NCI-H1694 (cell line): ENCODE measurements at places on chromosomes 5 and 9.

- no peak for DNase-seq
Observed at GRCh38 chr5:127970081-127970480, 113.5 kb upstream of the SLC12A2 start.

- DNase-seq: no peak
Observed at GRCh38 chr9:437066-437465, 222.4 kb downstream of the DOCK8 start.

GRCh38 chr5:128684961-128685360 lies 146.9 kb upstream of the FBN2 start:
- no peak for DNase-seq

DNA sequence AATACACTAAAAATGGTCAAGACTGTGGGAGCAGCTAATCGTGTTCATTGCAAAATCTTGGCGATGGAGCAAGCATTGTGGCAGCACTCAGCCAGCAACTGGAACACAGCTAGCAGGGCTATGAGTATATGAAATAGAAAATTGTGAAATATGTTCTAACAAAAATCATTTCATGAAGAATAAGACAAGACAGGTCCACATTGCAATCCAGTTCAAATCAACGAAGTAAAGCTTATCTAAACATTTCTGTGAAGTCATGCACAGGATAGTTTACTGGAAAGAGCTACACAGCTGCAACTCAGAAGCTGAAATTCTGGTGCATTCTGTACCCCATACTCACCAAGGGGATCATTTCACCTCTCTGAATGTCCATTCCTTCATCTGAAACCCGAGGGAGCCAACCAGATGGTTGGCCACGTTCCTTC lies 5.3 kb upstream of the NFIL3 start:
- DNase-seq: no peak

DNA sequence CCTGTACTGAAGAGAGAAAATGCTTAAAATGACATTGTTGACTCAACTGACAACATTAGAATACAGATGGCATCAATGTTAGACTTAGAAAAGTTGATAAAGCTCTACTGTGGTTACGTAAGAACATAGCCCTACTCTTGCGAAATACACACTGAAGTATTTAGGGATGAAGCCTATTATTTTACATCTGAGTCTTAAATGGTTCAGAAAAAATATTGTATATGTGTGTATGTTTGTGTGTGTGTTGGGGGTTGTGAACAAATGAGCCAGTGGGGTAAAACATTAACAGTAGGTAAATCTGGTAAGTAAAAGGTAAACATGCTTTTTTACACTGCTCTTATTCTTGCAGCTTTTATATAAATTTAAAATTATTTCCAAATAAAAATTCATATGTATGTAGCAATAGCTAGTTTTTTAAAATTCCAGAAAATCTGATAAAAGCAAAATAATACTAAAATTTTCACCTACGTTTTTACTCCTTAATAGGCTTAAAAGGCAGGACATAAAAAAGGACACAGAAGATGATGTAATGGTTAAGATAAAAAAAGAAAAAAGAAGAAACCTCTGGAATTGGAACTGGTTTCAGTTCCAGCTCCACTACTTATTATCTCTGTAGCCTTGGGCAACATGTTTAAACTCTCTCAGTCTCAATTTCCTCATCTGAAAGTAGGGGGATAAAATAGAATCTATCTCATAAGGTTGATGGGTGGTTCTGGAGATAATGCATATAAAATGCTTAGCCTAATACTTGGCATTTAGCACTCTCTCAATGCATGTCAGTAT lies 44.3 kb downstream of the GARNL3 start:
- no peak for DNase-seq

DNA sequence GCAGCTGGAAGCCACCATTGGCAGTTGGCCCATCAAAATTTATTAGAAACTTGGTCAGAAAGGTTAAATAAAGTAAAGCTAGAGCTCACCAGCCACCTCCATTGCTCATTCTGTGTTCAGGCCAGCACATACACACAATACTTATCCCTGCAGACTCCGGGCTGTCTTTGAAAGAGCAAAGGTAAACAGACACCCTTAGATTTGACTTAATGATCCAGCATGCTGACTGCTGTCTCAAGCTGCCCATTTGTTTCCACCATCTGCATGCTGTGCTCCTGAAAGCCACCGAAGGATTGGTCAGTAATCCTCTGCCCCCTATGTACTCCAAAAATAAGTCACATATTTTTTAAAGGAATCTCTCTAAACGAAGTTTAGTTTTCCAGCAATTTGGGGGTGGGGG lies 1059.8 kb upstream of the DMAC1 start:
- DNase-seq: no peak

DNA sequence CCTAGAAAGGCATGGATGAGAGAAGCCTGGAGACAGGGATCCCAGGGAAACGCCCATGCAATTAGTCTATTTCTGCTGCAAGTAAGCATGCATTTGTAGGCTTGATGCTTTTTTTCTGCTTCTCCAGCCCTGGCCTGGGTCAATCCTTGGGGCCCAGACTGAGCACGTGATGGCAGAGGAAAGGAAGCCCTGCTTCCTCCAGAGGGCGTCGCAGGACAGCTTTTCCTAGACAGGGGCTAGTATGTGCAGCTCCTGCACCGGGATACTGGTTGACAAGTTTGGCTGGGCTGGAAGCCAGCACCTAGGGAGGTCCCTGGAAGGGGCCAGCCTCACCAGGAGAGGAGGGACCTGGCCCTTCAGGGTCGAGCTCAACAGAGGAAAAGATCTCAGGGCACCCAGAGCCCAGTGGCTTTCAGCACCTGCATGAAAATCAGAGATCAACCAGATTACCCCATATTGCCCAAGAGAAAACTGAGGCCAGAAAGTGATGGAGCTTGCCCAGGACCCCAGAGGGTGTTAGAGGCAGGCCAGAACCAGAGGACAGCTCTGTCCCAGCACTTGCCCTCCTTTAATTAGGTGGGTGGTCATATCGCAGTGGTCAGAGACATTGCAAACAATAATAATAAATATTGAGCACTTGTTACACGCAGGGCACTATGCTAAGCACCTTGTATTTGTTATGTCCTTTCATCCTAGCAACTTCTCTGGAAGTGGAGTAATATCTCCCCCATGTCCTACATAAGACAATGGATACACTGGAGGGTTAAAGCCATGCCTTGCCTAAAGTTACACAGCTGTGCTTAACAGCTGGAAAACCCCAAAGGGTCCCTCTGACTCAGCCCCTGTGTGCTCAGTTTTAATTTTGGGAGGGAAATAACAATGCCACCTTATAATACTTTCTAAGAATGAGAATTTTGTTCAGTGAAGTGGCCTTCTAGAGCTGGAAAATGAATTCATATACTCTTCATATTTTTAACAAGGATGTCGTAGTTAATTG lies 67.1 kb downstream of the KLF4 start:
- peak; percentile 45 for DNase-seq

GRCh38 chr5:160961761-160962160 lies 109.8 kb upstream of the ATP10B start:
- no peak for DNase-seq

DNA sequence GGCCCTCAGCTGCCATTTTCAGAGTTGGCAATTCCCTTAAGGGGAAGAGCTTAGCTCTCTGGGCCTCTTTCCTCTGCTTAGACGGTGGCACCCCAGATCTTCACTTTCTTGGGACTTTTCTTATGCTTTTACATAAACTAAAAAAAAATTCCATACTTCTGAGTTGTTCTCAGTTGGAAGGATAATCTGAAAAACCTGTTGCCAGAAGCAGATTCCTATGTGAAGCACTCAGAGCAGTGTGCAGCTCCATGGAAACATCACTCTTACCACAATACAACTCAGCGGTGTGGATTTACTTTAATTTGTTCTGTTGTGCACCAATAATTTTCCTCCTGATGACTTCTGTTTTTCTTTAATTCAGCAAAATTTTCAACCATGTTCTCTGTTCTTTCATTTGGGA lies 44.1 kb upstream of the MROH2B start:
- no peak for DNase-seq

DNA sequence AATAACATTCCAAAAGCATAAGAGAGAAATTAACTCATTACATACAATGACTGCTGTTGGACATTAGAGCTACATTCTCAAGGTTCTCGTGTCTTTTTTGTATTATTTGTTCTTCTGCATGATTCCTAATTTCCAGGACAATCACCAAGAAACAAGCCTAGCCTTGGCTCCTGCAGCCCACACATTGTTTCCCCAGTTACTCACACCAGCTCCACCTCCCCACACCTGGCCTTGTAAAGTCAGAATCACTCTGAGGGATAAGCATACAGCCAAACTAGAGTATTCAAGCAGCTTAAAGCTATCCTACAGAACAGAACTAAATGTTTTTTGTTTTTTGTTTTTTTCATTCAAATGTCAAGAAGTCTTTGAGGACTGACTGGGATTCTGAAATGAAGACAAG lies 189.2 kb downstream of the HINT1 start:
- DNase-seq: no peak

DNA sequence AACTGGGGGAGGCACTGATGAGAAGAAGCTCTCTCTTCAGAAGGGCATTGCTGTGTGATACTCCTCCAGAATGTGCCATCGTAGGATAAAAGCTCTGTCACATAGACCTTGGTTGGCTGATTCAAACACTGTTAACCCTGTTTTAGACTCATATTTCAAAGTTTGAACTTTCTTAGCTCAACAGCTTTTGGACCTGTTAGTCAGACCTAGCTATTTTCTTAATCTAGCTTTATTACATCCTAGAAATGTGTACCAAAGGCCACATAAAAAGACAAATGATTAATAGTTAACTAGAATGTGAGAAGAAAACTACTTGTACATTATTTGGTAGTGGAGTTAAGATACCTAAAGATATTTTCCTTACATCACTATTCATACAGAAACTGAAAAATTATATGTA lies 4.3 kb downstream of the RHOBTB3 start:
- no peak for DNase-seq

- DNase-seq: no peak
Observed at GRCh38 chr5:147523069-147523468, 13.2 kb upstream of the DPYSL3 start.

DNA sequence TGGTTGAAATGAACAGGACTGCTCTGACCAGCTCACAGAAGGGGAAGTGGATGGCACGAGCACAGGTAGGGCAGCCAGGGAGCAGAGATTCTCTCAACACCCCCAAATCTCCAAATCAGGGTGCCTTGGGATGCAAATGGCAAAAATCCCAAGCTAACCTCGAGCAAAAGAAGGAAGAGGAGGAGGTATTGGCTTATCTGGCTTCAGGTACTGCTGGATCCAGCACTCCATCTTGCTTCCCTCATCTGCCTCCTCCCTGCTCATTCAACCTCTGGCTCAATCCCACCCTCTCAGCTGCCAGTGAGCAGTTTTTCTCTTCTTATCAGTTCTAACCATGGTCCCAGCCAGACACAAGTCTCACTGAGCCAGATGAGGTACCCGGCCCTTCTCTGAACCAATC lies 41.6 kb upstream of the GGTA1 start:
- DNase-seq: no peak

- no peak for DNase-seq
Observed at GRCh38 chr9:83185488-83186154, 122.7 kb upstream of the RASEF start.

- no peak for DNase-seq
Observed at GRCh38 chr5:172766287-172767108, 4.5 kb downstream of the DUSP1 start.

DNA sequence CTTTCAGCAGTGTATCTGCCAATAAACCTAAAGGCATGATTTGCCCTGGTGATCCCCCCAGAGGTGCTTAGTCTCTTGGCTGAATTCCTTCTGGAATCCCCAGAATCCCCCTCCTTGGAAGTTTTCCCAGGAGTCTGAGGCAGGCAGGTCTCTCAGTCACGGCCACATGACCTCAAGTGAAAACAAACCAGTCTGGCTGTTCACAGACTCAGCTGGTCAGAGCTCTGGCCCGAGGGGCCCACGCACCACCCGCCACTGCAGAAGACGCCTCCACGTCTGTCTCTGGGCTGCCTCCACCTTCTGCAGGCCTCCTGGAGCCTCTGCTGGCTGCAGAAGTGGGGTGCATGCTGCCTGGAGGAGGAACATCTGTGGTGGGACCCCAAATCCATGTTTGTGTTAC lies 52.5 kb downstream of the HRH2 start:
- DNase-seq: no peak

DNA sequence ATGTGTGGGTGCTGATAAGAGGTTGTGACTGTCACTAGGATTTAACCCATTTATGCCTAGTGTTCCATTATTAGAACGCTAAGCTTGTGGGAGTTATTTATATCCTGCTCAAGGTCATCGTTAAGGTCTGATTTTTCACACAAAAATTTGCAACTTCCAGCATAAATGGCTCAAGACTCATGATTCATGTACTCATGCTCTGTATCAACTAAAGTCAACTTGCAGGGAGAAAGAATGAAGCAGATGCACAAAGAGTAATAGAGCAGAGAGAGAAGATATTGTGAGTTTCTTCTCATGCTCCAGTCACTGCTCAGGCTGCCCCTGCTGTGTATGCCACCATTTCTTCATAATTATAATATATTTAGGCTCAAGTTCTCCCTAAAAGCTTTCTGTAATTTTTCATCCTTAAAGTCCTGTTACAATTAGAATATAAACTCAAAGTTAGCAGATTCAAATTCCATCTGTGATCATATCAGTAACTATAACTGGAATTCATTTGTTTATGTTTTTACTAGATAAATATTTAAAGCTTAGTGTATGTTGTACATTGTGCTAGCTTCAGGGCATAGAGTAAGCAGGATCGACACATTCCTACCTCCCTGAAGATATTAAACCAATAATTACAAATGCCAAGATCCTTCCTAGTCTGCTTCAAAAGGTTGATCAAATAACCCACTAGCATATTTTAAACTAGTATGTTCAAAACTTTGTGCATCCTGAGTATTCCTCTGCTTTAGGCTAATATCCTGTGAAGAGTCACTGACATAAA lies 136.7 kb downstream of the NUDT12 start:
- no peak for DNase-seq

DNA sequence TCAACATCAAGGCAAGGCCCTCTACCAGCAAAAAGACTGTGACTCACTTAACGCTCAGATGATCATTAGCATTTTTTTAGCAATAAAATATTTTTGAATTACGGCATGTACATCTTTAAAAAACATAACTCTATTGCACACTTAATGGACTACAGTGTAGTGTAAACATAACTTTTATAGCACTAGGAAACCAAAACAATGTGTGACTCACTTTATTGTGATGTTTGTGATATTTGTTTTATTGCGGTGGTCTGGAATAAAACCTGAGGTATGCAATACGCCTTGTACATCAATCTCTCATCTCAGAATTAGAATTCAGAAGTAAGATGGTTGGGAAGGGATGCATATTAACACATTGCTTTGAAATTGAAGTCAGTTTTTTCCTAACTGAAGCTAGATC lies 106.9 kb upstream of the PTCH1 start:
- no peak for DNase-seq

DNA sequence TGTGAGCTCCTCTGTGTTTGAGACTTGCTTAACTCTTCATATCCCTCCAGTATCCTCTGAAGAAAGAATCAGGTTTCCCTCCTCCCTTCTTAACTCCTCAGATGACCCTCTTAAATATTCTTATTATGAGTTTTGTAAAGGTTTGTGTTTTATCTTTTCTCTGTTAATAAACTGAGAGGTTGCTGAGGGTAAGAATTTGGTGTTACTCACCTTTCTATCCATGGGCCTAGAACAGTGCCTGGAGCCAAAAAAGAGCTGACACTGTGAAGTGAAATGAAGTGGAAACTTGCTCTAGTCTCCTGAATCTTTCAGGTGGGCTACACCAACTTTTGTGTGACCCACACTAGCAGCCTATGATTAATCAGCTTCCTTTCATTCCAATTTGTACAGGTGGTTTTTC lies 208.4 kb downstream of the CSNK1G3 start:
- no peak for DNase-seq

- DNase-seq: no peak
Observed at GRCh38 chr9:22911632-22912031, 465.0 kb downstream of the DMRTA1 start.
